Stimulated activated CD8-positive, alpha-beta memory T cell treated with anti-CD3 and anti-CD28 coated beads, Interleukin-7, amount 100 ng/mL, for 1 hour (primary cell): ENCODE measurements at places on chromosomes 5 and 9.

DNA sequence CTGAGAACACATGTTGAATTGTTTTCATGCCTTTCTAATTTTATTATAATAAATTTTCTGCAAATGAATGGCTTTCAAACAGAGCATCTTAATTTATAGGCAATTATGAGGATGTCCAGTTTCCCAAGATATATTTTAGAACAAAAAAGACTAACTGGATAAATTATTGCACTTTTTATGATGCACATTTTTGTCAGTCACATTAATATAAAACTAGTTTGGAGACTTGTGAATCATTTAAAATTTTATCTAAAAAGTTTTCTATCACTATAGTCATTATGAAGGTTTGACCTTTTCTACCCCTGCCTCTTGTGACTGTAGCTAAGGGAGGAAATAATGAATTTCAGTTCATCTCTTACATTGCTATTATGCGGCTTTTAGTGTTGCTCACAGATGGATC is 393.8 kb downstream of the TAF11L14 start:
- DNase-seq: no peak

GRCh38 chr9:136765041-136765440 is 723 bp upstream of the LCN15 start:
- DNase-seq: no peak

DNA sequence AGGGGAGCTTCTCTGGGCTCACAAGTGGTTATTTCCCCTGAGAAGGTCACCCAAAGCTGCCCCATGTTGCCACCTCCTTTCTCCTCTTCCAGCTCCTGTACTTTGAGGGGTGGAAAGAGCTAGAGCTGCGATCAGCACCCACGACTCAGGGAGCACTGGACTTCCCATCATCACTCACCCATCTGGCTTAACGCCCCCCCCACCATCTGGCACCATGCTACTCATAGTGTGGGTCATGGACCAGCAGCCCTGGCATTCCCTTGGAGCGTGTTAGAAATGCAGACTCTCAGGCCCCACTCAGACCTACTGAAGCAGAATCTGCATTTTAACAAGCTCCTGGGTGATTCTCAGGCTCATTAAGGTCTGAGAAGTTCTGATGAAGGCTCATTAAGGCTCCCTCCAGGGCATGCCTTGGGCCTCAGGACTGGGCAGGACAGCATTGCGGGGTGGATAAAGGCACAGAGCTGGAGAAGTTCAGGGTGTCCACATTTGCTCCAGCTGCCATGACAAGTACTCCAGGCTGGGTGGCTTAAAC is 67.3 kb downstream of the GALNT12 start:
- no peak for DNase-seq

DNA sequence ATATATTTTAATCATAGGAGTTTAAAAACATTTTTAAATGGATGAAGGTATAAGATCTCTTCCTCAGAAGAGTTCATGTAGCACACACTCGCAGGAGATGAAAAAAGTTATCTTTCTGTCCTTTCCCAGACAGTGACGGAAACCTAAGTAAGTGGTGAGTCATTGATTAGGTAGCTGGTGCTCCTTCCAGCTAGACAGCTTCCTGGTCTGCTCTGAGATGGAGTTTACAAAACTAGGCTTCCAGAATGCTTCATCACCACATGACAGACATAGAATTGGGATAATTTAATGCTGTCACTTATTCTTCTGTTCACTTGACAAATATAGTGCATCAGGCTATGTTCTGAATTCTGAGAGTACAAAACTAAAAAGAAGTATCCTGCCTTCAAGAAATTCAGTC is 2393.0 kb upstream of the C9orf72 start:
- no peak for DNase-seq
